IMR-90 (cell line): ENCODE measurements at places on chromosomes 3 and 15. TPM values are rescaled to one million over a fixed set of nuclear protein-coding genes. Genes with fewer than 3 reads are reported as not detected.
A peak's percentile ranks its signal among the peaks of the same experiment; 100 is the strongest.

GRCh38 chr3:151091685-151092345, 6.4 kb downstream of the MED12L start:
- peak; percentile 15 for DNase-seq

GRCh38 chr15:40439461-40439959, 1.2 kb upstream of the BAHD1 start:
- no peak for DNase-seq

The SERPINI1 gene
- 1.2 and 1.3 TPM in 2 replicates for polyA plus RNA-seq

The ZNF774 gene
- 0.90 and 0.91 TPM in 2 replicates for polyA plus RNA-seq

The GP5 gene
- polyA plus RNA-seq: 0.12 and 0.16 TPM in 2 replicates

- DNase-seq: no peak
Measured at GRCh38 chr3:150107429-150108175, 136.9 kb upstream of the PFN2 start.

DNA sequence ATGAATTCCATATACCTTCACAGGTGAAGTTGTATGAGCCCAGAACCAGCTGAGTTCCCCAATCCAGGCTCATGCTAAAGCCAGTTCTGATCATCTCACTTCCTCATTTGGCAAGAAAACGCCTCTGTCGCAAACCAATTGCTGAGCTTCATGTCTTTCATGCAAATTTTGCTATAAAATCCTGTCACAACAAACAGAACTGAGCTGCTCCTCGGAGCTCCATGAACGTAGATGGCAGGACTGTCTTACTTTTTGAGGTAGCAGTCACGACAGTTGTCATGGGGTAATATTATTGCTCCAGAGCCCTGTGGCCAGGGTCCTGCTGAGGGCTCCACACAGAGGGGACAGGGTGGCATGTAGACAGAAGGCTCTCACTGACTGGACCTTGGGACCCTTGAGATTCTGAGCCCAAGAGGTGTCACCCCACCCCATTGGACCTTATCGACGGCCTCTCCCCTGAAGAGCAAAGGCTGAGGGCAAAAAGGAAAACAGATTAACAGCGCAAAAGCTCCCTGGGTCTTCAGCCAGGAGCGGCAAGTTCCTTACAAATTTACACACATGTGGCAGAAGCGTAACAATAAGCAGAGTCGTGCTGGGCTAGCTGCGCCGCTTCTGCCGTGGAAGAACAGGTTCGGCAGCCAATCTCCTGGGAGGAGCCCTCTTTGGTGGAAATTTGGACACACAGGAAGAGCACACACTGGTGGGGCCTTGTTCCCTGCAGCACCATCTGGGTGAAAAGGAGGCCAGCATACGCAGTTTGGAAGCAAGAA, 249.2 kb downstream of the OPA1 start:
- no peak for DNase-seq

- no peak for DNase-seq
Measured at GRCh38 chr3:65288776-65289175, 601.0 kb upstream of the ADAMTS9 start.

The PPIP5K1 gene
- polyA plus RNA-seq: 14.2 and 15.2 TPM in 2 replicates

The GOLGA6B gene
- polyA plus RNA-seq: not detected in 2 replicates

The FSTL1 gene
- 864 and 916 TPM in 2 replicates for polyA plus RNA-seq

DNA sequence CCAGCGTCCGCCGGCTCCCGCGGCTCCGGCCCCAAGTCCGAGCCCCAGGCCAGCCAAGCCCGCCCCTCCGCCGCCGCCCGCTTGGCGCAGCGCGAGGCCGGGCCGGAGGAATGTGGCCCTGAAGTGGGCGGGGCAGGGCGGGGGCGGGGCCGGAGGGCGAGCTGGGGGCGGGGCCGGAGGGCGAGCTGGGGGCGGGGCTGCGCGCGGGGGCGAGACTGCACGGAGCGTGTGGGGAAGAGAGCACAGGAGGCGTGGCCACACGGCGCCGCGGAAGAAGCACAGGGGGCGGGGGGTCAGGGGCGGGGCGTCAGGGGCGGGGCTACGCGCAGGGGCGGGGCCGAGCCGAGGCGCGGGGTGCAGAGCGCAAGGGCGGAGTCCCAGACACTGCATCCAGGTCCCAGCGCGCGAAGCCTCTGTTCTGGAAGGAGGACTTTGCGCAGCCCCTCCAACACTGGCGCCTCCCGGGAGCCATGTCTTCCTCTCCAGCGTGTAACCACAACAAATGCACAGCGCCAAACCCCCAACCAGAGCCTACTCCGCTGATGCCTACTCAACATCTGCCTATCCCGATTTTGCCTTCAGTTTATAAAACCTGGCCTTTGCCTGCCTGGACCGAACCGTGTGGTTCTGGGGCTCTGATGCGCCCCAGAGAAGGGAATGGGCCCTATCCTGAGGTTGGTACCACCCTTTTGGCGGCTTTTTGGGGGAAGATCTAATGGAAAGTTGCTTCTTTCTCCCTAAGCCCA, 105.5 kb downstream of the IQSEC1 start:
- DNase-seq: peak; percentile 83

DNA sequence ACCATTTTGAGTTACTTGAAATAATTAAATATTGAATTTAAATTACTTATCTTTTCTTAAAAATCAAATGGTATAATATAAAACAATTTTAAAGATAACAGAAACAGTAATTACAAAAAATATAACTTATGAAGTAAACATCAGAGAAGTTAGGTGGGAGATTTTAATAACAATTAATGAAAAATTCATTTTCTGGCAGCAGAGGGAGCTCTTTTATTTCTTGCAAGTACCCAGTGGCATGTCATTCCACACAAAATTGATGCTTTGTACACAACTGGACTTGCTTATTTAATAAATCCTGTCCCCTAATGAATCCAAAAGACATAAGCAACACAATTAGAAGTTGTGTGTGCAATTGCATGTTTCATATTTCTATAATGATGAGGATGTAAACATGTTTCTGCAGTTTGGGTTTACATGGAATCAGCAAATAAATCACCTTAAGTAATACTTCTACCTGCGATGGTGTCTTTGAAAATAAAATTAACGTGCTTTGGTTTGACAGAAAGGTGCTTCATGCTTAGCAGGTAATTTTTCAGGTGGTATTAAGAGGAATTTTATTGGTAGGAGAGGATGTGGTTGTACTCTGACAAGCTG, 861.3 kb downstream of the ZPLD1 start:
- peak; percentile 33 for DNase-seq

- no peak for DNase-seq
Measured at GRCh38 chr3:75650191-75650590, 13.9 kb upstream of the FRG2C start.

The ANKUB1 gene
- polyA plus RNA-seq: not detected in 2 replicates

- DNase-seq: no peak
Measured at GRCh38 chr3:194481525-194482195, 5.1 kb downstream of the ATP13A3 start.

- no peak for DNase-seq
Measured at GRCh38 chr3:195003893-195004289, 267.1 kb downstream of the XXYLT1 start.

The SLC28A2 gene
- not detected in 2 replicates for polyA plus RNA-seq

- DNase-seq: peak; percentile 32
Measured at GRCh38 chr3:126773783-126774182, 69.7 kb downstream of the CHCHD6 start.

The POC1A gene
- 11.5 TPM in 2 replicates for polyA plus RNA-seq
